CD4-positive, alpha-beta T cell treated with Interleukin-17A for 1 hour (primary cell): ENCODE measurements at places on chromosomes 7 and 10.
A peak's percentile ranks its signal among the peaks of the same experiment; 100 is the strongest.

DNA sequence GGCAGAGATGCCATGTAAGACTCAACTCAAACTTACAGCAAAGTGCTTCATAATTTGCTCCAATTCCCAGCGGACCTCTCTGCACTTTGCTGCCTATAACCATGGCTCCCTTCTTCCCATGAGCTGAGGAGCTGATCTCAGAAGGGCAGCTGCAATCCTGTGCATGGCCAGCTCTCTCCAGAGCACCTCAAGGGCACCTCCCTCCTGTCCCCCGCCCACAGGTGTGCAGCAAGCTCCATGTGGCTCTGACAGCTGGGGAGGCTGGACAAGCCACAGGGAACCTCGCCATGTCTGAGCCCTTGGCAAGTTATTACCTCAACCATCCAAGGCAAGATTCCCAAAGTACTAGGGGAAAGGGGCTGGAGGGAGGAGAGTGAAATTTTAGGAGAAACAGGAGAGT, 61.1 kb upstream of the DDC start:
- DNase-seq: no peak

DNA sequence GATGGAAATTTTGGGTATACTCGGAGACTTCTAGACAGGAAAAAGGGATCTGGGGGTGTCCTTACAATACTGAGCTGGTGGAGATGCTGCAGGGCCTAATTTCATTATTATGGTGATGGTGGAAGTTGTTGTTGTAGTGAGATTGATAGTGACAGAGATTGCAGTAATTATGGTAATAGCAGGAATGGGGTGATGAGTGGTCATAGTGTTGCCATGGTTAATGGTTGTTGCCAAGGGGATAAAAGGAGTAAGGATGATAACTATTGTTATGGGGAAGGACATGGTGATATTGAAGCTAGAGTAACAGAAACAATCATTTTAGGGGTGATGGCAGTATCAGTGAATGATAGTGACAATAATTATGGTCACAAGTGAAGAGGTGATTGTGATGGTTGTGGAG, 27.1 kb upstream of the LBX1 start:
- no peak for DNase-seq

DNA sequence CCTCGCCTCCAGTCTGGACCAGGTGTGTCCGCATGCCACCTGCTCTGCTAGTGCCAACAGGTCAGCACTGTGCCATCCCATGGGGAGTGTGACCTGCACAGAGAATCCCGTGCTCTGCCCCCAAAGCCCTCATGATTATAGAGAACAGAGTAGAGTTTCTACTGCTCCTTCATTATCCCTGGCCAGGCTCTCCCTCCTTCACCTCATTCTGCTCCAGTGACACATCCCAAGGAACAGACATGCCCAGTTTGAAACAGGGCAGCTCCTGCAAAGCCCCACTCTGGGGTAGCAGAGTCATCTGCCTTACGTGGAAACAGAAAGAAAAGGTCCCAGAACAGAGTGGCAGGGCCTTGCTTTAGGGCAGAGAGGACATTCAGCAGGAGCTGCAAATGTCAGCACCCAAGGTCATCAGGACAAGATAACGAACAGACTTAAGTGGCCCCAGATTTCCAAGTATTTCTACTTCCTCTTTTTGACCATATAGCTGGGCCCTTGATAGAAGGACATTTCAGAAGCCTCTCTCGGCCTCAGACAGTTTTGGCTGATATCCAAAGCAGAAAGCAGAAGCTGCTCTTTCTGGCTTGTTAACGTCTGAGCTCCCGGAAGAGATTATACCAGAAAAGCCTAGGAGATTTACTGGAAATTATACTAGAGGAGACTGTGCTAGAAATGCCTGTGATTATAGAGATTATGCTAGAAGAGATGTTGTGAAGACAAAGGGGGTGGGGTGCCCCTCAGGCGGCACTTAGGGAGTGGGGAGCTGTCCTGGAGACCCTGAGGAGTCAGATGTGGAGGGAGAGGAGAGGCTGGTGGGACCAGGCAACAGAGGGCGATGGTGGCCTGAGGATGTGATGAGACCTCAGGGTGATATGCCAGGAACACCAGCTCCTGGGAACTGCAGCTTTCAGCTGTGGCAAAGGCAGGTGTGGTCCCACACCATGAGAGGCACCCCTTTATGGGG, 12.6 kb downstream of the TMEM176B start:
- peak; percentile 19 for DNase-seq

DNA sequence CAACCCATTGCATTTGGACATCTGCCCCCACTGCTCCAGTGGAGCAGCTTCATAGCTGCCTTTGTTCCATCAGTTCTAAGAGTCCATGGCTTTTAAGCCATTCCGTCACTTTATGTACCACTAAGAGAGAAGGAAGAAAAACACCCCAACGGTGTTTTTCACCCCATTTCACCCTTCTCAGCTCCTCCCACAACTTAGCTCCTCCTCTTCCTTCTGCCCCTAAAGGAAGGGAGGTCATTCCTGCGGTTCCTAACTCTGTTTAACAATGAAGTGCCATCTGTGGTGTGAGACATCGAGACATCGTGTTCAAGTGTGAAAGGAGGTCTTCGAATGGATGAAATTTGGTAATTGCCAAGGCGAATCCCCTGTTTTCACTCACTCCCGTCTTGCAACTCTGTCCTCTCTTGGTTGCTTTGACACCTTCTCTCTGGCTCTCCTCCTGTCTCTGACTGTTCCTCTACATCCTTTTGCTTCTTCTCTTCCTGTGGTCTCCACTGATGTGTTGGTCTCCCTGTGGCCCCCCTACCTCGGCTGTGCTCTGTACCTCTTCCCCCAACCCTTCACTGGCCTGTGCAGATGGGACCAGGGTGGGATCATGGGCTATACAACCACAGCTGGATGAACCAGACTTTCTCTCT, 23.0 kb downstream of the SMKR1 start:
- peak; percentile 15 for DNase-seq

DNA sequence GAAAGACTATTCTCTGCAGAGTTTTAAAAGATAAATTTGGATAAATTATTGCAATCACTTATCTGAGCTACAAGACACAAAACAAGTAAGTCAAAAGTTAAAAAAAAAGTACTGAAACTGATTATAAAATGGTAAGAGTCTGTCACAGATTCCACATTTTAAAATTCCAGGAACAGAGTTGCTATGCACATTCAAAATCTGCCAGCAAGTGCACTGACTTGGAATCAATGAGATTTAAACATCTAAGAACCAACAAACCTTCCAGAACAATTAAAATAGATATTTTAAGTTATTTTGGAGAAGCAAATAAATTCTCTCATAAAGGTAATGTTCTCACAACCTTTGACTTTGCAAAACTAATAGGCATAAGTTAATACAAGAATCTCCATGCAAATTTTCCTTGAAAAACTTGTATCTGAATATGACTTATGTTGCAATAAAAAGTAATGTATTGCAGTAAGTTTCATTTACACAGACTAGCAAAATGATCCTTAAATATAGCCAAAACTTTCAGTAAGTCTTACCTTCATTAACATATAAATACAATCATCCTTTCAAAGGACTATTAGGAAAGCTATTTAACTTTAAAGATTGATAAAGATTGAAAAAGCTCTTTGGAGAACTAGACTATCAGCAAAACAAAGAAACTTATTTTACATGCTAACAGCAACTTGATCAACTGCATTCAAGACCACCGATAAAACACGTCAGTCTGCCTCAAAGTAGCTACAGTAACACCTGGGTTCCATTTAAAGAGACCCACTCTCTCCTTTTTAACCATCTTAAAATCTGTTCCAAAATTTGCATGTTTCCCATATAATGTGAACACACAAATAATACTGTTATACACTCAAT, 4.4 kb downstream of the ETV1 start:
- DNase-seq: no peak

GRCh38 chr10:88129013-88129412, 265.6 kb downstream of the PTEN start:
- DNase-seq: no peak

GRCh38 chr10:102016416-102016815, 39.6 kb downstream of the ARMH3 start:
- no peak for DNase-seq

DNA sequence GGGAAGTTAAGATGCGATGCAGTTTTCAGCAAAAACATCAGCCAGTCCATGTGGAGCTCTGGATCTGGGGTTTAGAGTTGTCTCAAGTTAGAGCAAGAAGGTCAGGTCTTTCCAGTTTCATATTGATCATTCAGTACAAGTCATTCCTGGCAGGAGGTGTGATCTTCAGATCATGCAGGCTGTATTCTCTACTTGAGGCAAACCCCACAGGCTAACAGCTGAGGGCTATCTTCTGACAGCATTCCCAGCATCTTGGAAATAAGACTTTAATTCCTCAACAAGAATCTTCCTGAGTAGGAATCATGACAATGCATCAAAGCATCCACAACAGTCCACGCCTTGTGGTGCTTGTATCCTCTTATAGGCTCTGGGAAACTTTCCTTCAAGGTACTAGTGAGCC, 94.9 kb upstream of the ZNF438 start:
- DNase-seq: no peak

GRCh38 chr10:102341038-102341688, 54.3 kb upstream of the NFKB2 start:
- no peak for DNase-seq

GRCh38 chr10:132232023-132232951, 45.5 kb downstream of the DPYSL4 start:
- DNase-seq: peak; percentile 41

- DNase-seq: no peak
Observed at GRCh38 chr7:3128857-3129490, 85.3 kb upstream of the CARD11 start.

DNA sequence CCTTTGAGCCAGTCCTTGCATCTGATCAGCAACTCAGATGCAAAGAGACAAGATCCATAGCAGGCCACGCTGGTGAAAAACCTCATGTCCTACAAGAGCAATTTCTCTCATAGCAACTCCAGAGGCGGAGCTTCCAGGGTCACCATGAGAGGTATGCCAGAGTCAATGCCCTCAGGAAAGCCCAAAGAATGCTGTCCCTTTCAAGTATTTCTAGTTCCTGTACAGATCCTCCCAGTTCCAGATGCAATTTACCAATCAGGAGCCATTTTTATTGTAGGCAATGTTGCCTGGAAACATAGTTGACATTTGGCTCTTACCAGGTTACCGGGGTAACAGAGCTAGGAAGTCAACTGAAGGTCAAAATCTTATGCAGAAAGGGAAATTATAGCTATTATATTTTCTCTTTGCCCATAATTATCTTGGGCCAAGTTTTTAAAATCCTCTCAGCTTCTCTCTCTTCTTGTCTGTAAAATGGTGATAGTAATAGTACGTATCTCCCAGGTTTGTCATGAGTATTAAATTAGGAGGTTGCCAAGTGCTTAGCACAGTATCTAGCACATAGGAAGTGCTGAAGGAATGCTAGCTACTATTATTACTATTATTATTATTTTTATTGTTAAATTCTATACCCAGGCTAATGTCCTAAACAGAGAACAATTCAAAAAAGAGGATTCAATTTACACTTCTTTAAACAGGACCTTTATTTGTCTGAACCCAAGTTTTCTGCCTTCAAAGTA, 46.3 kb upstream of the TM9SF3 start:
- no peak for DNase-seq

DNA sequence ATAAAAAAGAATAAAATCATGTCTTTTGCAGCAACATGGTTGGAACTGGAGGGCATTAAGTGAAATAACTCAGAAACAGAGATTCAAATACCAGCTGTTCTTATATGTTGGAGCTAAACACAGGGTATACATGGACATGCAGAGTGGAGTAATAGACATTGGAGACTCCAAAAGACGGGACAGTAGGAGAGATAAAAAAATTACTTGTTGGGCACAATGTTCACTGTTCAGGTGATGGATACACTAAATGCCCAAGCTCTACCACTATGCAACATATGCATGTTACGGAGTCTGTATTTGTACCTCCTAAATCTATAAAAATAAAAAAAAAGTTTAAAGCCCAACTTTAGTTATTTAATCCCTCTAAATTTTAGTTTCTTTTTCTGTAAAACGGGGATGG, 184.6 kb upstream of the TPK1 start:
- no peak for DNase-seq

GRCh38 chr7:78530351-78530750, 731.8 kb downstream of the PHTF2 start:
- DNase-seq: no peak

DNA sequence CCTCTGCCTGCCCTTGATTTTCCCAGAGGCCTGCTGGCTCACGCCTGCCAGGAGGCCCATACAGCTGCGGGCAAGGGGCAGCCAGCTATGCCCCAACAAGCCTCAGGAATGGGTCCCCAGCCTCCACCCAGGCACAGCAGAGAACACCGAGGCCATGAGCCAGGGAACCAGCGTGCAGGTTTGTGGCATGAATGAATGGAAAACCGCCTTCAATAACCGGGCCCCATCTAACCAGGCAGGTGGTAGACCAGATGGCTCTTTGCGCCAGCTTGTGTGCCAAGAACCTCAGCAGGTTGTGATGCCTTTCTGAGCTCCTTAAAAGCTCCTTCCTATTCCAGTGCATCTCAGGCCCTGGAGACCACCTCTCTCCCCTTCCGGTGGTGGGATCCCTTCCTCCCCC, 50.2 kb downstream of the ELFN1 start:
- DNase-seq: no peak
